ENCODE measurements at places on chromosomes 3 and 15.
A peak's percentile ranks its signal among the peaks of the same experiment; 100 is the strongest.

DNA sequence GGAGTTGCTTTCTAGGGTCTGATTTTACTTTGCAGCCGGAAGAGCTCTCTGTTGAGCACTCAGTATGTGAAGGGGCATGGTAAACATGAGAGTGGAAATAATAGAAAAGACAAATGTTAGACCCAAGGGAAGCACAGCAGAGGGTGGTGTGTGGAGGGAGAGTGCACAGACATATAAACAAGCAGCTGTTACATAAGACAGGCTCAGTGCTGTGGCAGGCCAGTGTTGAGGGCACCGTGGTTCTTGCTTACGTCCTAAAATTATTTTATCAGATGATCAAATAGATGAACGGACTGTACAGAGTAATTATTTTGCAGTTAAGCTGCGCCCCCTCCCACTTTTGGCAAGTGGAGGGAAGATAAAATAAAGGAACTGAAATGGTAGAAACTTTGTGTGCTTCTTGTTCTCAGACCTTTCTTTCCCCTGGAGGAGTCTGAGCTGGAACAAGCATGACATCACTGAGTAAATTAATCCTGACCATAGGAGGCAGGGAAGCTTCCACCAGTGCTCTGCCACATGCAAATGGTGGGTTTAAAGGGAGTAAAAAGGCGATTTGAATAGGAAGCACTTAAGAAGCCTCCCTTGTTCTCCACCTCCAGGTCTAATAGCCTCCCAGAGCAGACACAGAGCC is 205.6 kb downstream of the IL20RB start:
- no peak for DNase-seq

DNA sequence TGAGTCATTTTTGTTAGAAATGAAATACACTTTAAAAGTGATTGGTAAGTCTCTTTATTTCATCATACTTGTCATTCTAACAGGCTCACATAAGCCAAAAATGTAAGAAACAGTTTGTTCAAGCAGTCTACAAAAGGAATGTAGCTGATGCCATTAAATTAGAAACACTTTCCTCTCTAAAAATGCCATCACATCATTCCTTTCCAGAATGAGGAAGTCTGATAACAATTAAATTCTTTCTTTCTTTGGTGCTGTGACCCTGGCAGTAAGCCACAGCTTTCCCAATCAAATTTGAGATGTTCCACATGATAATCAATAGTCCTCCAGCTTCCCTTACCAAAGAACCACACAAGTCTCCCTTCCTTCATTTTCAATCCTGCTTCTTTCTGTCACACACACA is 9.4 kb upstream of the P2RY1 start:
- DNase-seq, result peak; percentile 48

DNA sequence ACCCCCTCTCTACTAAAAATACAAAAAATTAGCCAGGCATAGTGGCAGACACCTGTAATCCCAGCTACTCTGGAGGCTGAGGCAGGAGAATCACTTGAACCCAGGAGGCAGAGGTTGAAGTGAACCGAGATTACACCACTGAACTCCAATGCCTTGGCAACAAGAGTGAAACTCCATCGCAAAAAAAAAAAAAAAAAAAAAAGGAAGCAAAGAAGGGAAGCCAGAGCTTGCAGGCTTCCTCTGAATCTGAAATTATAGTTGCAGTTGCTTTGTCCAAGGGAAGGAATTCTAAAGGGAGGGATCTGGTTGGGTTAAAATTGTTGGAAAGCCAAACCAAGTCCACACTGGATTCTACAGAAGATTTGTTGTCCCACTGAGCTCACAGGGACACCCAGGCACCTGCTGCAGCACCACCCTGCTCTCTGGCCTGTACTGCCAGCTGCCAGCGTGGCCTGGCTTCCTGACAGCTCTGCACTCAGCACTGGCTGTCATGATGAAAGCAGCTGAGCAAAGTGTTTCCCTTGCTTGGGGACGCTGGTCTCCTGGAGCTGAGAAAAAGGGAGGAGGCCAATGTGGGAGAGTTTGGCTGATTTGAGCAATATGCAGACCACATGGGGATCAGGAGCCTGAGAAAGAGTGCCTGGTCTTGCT is 88.8 kb upstream of the HES1 start:
- DNase-seq, result no peak

GRCh38 chr3:37918627-37919026 is 56.9 kb downstream of the CTDSPL start:
- DNase-seq, result no peak

GRCh38 chr3:186217820-186218164 is 108.9 kb upstream of the ETV5 start:
- DNase-seq, result peak; percentile 42

GRCh38 chr3:120280566-120280965 is 4.5 kb downstream of the GPR156 start:
- DNase-seq, result no peak

DNA sequence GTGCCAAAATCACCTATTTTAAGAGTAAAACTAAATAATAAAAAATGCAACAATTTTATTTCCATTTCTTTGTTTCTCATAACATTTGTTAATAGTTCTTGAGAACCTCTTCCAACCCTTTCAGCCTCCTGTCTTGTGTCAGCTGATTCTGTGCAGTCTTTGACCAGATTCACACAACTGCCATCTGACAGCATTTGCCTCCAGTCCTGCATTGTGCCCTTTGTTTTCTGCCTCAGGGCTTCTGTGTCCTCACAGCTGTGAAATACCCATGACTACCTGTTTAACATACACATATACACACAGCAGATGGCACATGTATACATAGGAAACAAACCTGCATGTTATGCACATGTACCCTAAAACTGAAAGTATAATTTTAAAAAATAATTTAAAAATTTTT is 13.2 kb upstream of the CNTN6 start:
- DNase-seq, result no peak

DNA sequence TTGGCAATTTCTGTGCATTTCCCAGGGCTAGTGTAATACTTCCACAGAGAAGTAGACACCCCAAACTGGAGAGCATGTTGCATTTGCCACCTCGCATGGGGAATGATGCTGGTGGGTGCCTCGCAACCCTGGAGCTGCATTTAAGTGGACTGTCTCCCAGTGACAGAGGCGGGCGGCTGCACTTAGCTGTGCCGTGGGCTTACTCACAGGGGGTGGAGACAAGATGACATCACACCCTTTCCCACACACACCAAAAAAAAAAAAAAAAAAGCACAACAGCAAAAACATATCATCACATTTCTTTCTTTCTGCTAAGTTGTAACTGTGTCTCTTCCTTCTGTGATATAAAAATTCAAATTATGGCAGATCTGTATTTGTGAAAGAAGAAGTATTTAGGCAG is at the start of gene ABI3BP:
Gene ABI3BP, minus strand, starts transcription at position 113 of the 400 bp plus-strand sequence. Its CDS starts 37 bp downstream, at position 76.
- DNase-seq, result peak; percentile 73

DNA sequence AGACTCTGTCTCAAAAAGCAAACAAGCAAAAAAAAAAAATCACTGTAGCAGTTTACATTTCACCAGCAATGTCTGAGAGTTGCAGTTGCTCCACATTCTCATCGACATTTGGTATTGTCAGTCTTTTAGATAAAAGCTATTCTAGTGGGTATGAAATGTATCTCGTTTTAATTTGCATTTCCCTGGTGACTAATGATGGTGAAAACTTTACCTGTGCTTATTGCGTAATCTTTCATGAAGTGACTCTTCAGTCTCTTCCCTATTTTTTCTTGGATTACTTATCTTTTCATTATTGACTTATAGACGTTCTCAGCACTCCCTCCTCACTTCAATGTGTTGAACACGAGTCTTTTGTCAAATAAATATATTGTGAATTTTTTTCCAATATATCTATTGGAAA is 37.2 kb upstream of the CLSTN2 start:
- DNase-seq, result no peak

DNA sequence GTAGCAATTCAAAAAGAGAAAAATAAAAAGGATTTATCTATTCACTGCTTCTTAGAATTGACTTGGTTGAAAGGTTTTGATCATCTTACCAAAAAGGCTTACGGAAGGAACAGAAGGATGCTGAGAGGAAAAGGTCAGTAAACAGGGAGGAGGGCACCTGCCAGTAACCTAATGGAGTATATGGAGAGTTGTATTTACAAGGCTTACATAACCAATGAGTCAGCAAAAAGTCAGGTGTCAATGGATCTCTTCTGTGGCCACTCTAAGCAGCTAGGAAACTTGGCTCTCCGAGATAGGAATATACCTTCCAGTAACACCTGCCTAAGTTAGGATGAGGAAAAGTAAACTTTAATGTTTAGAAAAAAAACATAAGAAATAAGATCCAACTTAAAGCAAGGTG is 80.5 kb upstream of the PLXND1 start:
- peak; percentile 39 for DNase-seq

DNA sequence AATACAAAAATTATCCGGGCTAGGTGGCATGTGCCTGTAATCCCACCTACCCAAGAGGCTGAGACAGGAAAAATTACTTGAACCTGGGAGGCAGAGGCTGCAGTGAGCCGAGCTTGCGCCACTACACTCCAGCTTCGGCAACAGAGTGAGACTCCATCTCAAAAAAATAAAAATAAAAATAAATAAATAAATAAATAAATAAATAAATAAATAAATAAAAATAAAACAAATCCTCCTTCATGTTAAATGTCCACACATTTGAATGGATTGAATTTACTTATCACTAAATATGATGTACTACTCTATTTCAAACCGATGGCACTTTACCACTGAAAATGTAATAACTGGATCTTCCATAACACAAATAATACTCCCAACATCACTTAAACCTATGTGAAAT is 36.3 kb downstream of the ZBTB20 start:
- no peak for DNase-seq

DNA sequence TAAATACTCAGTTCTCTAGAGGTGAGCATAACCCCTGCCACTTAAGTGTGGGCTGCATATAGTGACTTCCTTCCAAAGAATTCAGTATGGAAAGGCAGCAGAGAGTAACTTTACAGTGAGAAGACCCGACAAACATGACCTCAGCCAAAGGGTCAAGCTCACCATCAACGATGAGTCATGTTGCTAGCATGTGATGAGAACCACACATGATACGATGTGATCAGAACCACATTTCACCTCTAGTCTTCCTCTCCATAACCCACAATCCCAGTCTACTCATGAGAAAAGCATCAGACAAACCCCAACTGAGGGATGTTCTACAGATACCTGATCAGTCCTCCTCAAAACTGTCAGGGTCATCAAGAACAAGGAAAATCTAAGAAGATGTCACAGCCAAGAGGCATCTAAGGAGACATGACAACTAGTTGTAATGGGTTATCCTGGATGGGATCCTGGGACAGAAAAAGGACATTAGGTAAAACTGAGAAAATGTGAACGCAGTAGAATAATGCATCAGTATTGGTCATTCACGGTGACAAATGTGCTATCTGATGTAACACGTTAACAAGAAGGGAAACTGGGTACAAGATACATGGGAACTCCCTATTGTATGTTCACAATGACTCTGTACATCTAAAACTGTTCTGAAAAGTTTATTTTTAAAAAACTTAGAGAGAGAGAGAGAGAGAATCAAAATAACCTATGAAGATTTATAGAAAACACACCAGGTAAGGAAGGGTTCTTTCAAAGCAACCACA is 28.3 kb downstream of the SEC61A1 start:
- peak; percentile 81 for DNase-seq

GRCh38 chr3:3110749-3111361 is 681 bp upstream of the IL5RA start:
- DNase-seq, result peak; percentile 51
